Natural killer cell (primary cell): ENCODE measurements at places on chromosomes 5 and 9.

DNA sequence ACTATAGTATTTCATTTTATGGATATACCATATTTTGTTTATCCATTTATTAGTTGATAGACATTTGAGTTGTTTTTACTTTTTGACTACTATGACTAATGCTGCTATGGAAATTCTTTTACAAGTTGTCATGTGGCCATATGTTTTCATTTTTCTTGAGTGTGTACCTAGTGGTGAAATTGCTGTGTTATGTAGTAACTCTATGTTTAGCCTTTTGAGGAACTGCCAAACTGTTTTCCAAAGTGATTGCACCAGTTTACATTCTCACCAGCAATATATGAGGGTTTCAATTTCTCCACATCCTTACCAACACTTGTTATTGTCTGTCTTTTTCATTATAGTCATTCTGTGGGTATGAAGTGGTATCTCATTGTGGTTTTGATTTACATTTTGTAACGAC, 75.4 kb downstream of the GRIA1 start:
- DNase-seq: no peak
- no peaks in the 10 kb centered on the region for H3K36me3 ChIP-seq
- no peaks in the 10 kb centered on the region for H3K4me1 ChIP-seq

- no peak overlapping the region for H3K27ac ChIP-seq
- no peak overlapping the region for H3K4me3 ChIP-seq
- no peaks in the 10 kb centered on the region for H3K4me1 ChIP-seq
- DNase-seq: no peak
These were observed 8.2 kb downstream of the TMEM232 start for GRCh38 chr5:110718311-110718710.

- no peak overlapping the region for H3K4me3 ChIP-seq
- H3K27ac ChIP-seq: no peak overlapping the region
- H3K4me1 ChIP-seq: peaks cover 23% of the 10 kb centered on the region
- no peaks in the 10 kb centered on the region for H3K27me3 ChIP-seq
- H3K36me3 ChIP-seq: peaks cover 11% of the 10 kb centered on the region
- DNase-seq: no peak
These were observed 22.6 kb downstream of the TGFBR1 start for GRCh38 chr9:99127356-99128132.

GRCh38 chr9:71302776-71303175, 181.4 kb upstream of the TRPM3 start:
- H3K4me3 ChIP-seq: no peak overlapping the region
- H3K27ac ChIP-seq: no peak overlapping the region
- no peak for DNase-seq
- H3K27me3 ChIP-seq: peaks cover 2% of the 10 kb centered on the region

- H3K27ac ChIP-seq: no peak within 1 kb of the TSS
- no peaks in the 10 kb centered on the region for H3K27me3 ChIP-seq
- no peak for DNase-seq
- H3K4me1 ChIP-seq: no peaks in the 10 kb centered on the region
These were observed at the start of gene ZDHHC11 for GRCh38 chr5:850511-851006. ZDHHC11 (minus strand) TSS chr5:850986; CDS start chr5:850602, 384 bp downstream.

- peak; percentile 35 for DNase-seq
- H3K4me1 ChIP-seq: peaks cover 7% of the 10 kb centered on the region
- H3K36me3 ChIP-seq: no peaks in the 10 kb centered on the region
- no peak overlapping the region for H3K27ac ChIP-seq
- H3K27me3 ChIP-seq: no peaks in the 10 kb centered on the region
- H3K4me3 ChIP-seq: no peak overlapping the region
These were observed 15.6 kb upstream of the IRF1 start for GRCh38 chr5:132506094-132506692.

- no peak overlapping the region for H3K4me3 ChIP-seq
- no peak for DNase-seq
- peaks cover 15% of the 10 kb centered on the region for H3K4me1 ChIP-seq
- no peak overlapping the region for H3K27ac ChIP-seq
These were observed 13.4 kb upstream of the XPA start for GRCh38 chr9:97710356-97711222.

DNA sequence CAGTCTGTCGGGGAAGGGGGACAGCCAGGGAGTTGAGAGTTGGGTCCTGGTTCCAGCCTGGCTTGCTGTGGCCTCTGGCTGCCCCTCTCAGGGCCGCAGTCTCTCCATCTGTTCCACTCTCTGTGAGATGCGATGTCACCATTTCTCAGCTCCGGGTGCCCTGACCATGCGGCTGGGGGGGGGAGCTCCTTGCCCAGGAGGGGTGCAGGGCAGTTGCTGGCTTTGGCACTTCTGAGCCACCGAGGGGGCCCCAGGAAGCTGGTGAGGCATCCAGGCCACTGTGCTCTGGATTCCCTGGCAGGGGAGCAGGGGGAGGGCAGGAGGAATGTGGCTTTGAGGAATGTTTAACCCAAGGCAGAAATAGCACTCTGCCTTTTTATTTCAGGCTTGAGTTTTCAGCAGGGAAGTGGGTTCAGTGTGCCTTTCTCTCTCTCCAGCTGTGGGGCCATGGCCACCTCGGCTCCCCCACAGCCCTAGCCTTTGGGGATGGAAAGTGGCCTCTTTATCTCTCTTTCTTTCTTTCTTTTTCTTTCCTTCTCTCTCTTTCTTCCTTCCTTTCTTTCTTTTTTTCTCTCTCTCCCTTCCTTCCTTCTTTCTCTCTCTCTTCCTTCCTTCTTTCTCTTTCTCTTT, 11.0 kb downstream of the NCS1 start:
- H3K27me3 ChIP-seq: no peaks in the 10 kb centered on the region
- H3K4me3 ChIP-seq: no peak overlapping the region
- H3K4me1 ChIP-seq: no peaks in the 10 kb centered on the region
- no peak for DNase-seq

GRCh38 chr5:91042936-91043255, 340.2 kb downstream of the ARRDC3 start:
- H3K4me1 ChIP-seq: no peaks in the 10 kb centered on the region
- no peak for DNase-seq
- no peak overlapping the region for H3K4me3 ChIP-seq
- H3K27me3 ChIP-seq: no peaks in the 10 kb centered on the region

GRCh38 chr5:119681734-119682133, 52.4 kb downstream of the FAM170A start:
- H3K27me3 ChIP-seq: no peaks in the 10 kb centered on the region
- H3K4me3 ChIP-seq: no peak overlapping the region
- H3K4me1 ChIP-seq: no peaks in the 10 kb centered on the region
- H3K27ac ChIP-seq: no peak overlapping the region
- H3K36me3 ChIP-seq: no peaks in the 10 kb centered on the region

- no peaks in the 10 kb centered on the region for H3K27me3 ChIP-seq
- DNase-seq: peak; percentile 36
- peaks cover 74% of the 10 kb centered on the region for H3K4me1 ChIP-seq
These were observed 14.6 kb downstream of the CCNJL start for GRCh38 chr5:160297776-160298175.

GRCh38 chr5:174741352-174741751, 17.0 kb downstream of the MSX2 start:
- H3K27me3 ChIP-seq: peaks cover 5% of the 10 kb centered on the region
- no peaks in the 10 kb centered on the region for H3K36me3 ChIP-seq
- H3K27ac ChIP-seq: no peak overlapping the region
- no peak overlapping the region for H3K4me3 ChIP-seq
- DNase-seq: no peak

GRCh38 chr5:88833371-88834130, 49.4 kb downstream of the MEF2C start:
- no peaks in the 10 kb centered on the region for H3K36me3 ChIP-seq
- H3K4me3 ChIP-seq: peak overlapping the region; percentile 3
- H3K4me1 ChIP-seq: no peaks in the 10 kb centered on the region
- DNase-seq: peak; percentile 39
- peak overlapping the region; percentile 34 for H3K27ac ChIP-seq

- H3K36me3 ChIP-seq: no peaks in the 10 kb centered on the region
- no peak overlapping the region for H3K4me3 ChIP-seq
- H3K4me1 ChIP-seq: peaks cover 5% of the 10 kb centered on the region
- no peak for DNase-seq
- no peak overlapping the region for H3K27ac ChIP-seq
- peaks cover 2% of the 10 kb centered on the region for H3K27me3 ChIP-seq
These were observed 176.1 kb upstream of the MVB12B start for GRCh38 chr9:126150411-126151030.
